ENCODE measurements at places on chromosomes 3 and 15.

GRCh38 chr3:78090382-78090781 is 1050.5 kb downstream of the ROBO2 start:
- no peak for DNase-seq

GRCh38 chr3:122572940-122573412 is 4.5 kb upstream of the PARP15 start:
- no peak for DNase-seq

GRCh38 chr3:157280786-157281185 is 120.8 kb upstream of the CCNL1 start:
- no peak for DNase-seq

- no peak for DNase-seq
These were observed 159.7 kb downstream of the POLR2M start for GRCh38 chr15:57866149-57866736.

DNA sequence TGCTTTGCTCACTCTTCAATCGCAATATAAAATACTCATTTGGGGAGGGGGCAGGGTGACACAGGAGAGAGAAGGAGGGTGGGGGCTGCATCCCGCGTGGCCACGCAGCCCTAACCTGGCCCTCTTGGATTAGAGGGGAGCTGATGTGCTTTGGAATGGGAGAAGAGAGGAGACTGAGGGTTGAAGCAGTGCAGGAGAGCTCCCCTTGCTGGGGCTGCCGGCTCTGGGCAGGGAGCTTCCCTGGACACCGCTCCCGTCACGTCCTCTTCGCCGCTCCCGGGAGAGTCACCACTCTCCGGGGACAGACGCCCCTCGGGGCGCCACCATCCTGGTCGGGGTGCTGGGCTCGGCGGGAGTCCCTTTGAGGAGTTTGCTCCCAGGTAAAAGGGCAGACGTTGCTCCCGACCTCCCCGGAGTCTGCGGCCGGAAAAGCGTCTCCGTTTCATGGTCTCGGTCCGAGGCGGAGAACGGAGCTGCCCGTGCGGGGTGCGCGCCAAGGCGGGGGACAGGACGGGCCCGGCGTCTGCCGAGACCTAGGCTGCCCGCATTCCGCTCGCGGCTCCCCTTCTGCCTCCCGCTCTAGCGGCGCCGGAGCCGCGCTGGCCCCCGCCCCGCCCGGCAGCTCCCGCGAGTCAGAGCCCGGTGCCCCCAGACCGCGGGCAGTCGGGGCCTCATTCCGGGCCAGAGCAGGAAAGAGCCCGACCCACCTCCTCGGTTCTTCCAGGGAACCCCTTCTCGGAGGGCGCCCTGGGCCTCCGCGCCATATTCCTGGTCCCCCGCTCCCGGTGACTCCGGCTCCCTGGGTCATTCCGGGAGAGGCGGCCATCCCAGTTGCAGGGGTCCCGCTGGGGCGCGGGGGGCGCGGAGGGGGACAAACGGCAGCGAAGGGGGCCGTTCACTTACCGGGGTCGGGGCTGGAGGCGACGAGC is 603 bp downstream of the SLC7A14 start:
- no peak for DNase-seq

Data from dorsolateral prefrontal cortex (tissue), 122 donors.